CD4-positive, alpha-beta memory T cell (primary cell): ENCODE measurements at places on chromosomes 11 and 22. TPM values are rescaled to one million over a fixed set of nuclear protein-coding genes. Genes with fewer than 3 reads are reported as not detected.

The VWCE gene
- not detected for polyA plus RNA-seq

GRCh38 chr11:104668797-104669463 is 229.3 kb downstream of the CASP12 start:
- DNase-seq, result peak; percentile 24

GRCh38 chr22:21571679-21572078 is 4.2 kb downstream of the UBE2L3 start:
- no peak for DNase-seq

The SRPRA gene
- 146 TPM for polyA plus RNA-seq

GRCh38 chr22:23124611-23125511 is 16.9 kb downstream of the RSPH14 start:
- DNase-seq, result no peak

DNA sequence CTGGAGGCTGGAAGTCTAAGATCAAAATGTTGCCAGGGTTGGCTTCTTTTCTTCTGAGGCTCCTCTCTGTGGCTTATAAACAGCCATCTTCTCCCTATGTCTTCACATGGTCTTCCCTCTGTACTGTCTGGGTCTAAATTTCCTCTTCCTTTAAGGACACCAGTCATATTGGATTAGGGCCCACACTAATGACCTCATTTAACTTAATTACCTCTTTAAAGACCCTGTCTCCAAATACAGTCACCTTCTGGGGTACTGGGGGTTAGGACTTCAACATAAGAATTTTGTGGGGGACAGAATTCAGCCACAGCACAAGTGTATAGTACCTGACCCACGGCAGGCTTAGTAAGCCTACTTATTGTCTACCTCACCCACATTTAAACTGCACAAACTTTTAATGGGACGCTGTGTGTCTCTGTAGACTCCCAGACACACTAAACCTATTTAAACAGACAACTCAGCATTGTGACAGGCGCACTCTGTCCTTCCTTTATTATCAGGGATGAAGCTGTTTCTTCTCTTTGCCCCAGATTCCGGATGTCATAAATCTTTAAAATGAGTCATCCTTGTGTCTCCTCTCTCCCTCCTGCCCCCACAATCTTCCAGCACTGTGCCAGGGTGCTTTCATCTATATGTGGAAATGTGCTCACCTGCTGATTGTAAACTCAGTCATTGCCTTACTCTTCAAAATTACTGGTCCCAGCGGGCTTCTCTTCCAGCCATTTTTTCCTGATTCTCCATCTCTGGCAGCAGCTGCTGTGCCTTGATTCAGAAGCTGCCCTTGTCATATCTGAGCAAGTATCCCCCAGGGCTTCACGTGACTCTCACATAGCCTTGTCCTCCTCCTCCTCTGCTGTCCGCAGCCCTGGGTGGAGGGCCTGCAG is 5.4 kb upstream of the MAPK8IP1 start:
- DNase-seq, result no peak

DNA sequence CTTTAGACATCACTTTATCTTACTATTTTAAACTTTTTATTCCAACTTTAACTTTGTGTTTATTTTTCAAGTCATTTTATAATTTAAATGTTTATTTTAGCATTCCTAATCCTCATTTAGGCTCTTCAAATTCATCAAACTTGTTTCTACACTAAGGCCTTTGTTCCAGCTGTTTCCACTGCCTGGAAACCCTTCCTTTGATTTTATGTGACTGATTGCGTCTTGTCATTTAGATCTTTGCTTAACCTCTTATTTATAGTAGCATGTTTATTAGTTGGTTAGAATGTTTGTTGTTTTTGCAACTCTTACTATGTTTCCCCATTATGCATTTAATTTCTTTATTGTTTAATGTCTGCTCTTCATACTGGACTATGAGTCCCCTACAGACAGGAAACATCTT is 132.0 kb downstream of the FAM181B start:
- DNase-seq, result no peak

- no peak for DNase-seq
Measured at GRCh38 chr22:28882545-28882877, 861 bp upstream of the ZNRF3 start.

GRCh38 chr22:23549198-23549595 is 30.9 kb downstream of the IGLL1 start:
- DNase-seq, result no peak

GRCh38 chr11:19374151-19374569 is 133.4 kb upstream of the E2F8 start:
- no peak for DNase-seq

The MTA2 gene
- 16.6 TPM for polyA plus RNA-seq

The ACRV1 gene
- polyA plus RNA-seq, result not detected
